ENCODE measurements at places on chromosomes 5 and 9.

DNA sequence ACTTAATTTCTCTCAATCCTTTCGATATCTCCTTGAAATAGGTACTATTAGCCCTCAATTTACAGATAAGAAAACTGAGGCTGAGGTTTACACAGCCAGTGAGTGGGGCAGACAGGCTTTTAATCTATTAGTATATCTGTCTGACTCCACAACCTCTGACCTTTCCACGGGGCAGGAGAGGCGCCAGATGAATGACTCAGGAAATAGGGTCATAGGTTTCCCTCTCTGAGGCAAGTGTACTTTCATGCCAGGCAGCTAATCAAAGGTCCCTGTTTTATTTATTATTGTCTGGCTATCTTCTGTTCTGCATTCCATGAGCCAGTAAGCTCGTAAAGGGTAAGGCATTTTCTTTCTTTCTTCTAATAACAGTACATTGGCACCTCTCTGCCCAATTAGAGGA, 79.6 kb upstream of the KLF4 start:
- no peak for DNase-seq

DNA sequence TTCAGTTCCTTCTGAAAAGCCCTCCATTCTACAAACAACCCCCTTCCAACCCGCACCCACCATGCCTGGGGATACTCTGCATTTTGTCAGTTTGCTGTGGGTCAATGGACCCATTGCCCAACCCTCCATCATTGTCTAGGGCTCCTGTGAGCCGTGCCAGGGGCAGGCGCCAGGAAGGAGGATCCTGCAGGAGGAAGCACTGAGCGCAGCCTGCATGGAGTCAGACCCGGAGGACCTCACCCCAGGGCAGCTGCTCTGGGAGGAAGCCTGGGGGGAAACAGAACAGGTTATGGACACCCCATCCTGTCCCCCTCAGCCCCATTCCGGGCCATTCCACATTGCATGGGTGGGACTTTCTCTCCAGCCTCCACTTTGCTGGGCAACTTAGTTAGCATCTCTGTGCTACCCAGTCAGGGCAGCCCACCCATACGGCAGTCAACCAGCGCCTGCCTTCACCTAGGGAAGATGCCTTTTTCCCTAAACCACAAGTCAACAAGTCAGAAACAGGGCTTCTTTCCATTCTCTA, 48.6 kb upstream of the VDAC1 start:
- DNase-seq = no peak

GRCh38 chr5:180330810-180331646, 22.1 kb downstream of the GFPT2 start:
- no peak for DNase-seq

- no peak for DNase-seq
Observed at GRCh38 chr5:178404987-178405386, 172.4 kb upstream of the PHYKPL start.

DNA sequence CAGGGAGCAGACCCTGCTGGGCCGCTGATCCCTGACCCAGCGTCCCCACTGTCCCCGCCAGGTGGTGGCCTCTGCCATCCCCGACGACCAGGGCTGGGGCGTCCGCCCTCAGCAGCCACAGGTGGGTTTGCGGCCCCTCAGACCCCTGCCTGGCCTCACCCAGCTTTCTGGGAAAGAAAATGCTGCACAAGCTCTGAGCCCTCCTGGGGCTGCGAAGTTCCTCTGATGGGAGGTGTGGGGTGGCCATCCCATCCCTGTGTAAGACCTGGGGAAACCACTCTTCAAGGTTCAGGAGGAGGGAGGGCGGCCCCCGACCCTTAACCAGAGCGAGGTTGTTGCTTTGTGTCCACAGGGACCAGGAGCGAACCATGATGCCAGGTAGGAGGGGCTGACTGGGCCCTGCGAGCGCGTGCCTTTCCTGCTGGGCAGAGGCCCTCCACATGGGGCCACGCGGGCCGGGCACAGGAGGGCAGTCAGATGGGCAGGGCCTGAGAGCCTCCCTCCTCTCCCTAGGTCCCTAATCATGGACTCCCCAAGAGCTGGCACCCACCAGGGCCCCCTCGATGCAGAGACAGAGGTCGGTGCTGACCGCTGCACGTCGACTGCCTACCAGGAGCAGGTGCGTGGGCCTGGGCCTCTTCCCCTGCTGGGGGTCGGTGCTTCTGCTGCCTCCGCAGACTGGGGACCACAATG, 7.7 kb downstream of the NOXA1 start:
- DNase-seq = no peak

DNA sequence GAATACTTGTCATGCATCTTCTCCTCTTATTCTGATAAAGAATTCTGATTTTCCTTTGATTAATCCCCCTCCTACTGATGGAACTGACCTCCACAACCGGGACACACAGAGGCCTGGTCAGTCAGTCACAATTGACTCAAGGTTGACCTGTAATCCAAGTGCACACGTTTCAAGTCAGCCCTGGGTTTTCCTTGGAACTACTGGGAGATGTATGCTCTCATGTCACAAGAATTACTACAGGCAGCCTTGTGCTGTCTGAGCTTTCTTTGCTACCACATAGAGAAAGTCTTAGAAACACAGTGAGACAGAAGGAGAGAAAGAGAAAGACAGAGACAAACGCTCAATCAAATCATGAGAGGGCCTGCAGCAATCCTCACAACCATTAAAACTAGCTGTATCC, 345.8 kb downstream of the PDE4D start:
- DNase-seq = no peak

- DNase-seq = no peak
Observed at GRCh38 chr5:16669776-16670175, 53.0 kb upstream of the RETREG1 start.

- DNase-seq = no peak
Observed at GRCh38 chr9:113454914-113455761, 8.4 kb upstream of the RGS3 start.

DNA sequence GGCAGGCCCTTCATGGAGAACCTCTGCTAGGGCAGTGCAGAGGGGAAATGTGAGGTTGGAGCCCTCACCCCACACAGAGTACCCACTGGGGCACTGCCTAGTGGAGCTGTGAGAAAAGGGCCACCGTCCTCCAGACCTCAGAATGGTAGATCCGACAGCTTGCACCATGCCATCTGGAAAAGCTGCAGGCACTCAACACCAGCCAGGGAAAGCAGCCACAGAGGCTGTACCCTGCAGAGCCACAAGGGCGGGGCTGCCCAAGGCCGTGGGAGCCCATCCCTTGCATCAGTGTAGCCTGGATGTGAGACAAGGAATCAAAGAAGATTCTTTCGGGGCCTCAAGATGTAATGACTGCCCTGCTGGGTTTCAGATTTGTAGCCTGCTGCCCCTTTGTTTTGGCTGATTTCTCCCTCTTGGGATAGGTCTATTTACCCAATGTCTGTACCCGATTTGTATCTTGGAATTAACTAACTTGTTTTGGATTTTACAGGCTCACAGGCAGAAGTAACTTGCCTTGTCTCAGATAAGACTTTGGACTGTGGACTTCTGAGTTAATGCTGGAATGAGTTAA, 16.6 kb upstream of the ZDHHC11 start:
- no peak for DNase-seq

DNA sequence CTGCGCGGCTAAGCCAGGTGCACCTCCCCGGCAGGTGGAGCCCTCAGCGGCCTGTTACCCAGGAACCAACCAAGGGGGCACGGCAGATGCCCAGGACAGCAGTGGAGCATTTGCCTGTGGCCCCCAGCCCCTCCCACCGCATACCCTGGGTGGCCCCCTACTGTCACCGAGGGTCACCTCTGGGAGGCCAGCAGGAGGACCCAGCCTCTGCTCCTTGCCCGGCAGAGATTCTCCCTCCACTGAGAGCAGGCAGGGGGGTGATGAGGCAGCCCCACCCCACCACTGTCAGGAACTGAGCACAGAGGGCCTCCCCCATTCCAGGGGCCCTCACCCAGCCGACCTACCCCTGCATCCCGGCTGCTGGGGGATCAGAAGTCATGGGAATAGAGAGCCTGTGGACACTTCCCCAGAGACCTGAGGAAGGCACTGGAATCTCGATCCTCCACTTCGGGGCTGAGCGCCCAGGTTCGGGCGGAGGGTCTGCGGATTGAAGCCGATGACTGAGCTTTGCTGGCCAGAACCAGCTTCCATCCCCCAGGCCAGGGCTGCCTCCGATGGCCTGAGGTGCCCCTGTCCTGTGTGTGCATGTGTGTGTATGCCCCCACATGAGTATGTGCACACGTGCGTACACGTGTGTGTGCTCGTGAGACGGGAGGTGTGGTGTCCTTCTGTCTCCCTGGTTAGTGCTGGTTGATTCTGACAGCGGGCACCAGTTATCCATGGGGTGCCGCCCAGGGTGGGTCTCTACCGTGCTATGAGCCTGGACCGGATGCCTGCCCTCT, at the start of gene QRFP:
TSS of gene QRFP (minus strand) at position 580 of the 782 bp plus-strand sequence. CDS start 2,974 bp downstream, outside the sequence.
- no peak for DNase-seq

DNA sequence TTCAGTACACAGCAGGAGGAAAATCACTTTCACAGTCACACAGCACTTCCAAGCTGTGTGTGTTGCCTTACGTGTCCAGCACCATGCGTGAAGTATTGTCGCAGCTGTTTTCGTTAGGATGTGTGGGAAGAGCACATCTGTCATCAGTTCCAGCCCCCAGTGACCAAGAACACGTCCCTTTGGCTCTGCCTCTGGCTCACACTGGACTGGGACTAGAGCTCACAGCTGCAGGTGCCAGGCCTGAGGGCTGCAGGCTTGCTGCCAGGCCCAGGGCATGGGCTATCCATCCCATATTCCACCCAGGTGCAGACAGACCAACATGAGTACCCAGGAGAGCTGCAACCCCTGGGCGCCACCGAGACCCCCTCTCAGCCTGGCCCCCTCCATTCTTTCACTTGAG, 60.5 kb upstream of the ANKRD33B start:
- no peak for DNase-seq

DNA sequence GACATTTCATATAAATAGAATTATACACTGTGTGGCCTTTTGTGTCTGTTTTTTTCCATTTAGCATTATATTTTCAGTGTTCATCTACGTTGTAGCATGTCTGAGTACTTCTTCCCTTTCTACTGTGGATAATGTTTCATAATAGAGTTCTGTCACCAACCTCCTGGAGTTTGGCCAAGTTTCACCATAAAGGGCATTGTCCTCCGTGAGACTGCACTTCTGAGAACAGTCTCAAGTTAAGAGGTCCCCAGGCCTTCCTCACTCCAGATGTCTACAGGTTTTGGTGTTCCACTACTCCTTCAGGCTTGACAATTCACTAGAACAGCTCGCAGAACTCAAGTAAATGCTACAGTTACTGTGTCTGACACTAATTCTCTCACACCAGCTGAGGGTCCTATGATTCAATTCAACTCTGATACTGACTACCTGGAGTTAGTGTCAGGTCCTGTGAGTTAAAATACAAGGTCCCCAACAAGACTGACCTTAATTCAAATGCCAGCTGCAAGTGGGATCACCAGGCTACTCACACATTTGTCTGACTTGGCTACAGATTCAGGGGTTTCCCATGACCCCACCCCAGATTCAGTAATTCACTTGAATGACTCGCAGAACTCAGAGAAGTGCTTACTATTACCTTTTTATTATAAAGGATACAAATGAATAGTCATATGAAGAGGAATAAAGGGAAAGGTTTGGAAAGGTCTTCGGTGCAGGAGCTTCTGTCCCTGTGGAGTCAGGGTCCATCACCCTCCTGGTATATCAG, 31.1 kb downstream of the SLC35A4 start:
- peak; percentile 36 for DNase-seq

DNA sequence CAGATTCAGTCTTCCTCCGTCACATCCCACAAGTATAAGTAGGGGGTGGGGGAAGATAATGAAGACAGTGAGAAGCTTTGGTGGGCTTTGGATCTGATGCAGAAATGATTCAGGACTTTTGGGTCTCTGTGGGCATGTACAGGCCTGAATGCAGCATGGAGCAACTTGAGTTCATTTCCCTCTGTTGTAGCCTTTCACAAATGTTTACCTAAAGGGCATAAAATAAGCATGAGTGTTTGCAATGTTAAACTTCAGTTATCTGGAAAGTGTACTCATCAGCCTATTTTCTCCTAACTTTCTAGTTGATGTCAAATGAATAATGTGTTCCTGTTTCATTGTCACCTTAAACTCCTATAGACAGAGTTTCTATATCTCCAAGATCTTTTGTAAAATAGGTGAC, 39.3 kb downstream of the GARNL3 start:
- no peak for DNase-seq

- no peak for DNase-seq
Observed at GRCh38 chr5:36836831-36837230, 39.7 kb upstream of the NIPBL start.

- DNase-seq = no peak
Observed at GRCh38 chr9:89955144-89955543, 350.3 kb downstream of the GADD45G start.

GRCh38 chr9:101727612-101728524, 10.6 kb downstream of the GRIN3A start:
- no peak for DNase-seq
